Naive thymus-derived CD4-positive, alpha-beta T cell (primary cell): ENCODE measurements at places on chromosomes 5 and 9.

- DNase-seq: peak; percentile 30
Observed at GRCh38 chr9:109181284-109181683, 14.2 kb upstream of the FRRS1L start.

DNA sequence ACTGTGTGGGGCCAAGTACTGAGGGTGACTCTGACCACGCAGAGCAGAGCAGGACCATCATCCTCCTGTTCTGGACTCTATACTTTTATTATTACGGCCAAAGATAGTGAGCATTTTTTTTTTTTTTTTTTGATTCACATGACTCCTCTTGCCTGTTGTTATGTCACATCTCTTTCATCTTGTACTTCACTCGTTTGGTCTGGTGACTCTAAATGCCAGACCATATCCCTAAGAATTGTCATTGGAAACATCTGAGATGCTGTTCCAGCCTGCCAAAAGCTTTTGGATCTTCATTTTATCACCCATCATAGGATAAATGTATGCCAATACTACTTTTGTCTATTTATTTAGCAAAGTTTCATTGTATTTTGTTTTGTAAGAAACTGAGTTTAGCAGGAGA is 168.2 kb upstream of the RAI14 start:
- no peak for DNase-seq

DNA sequence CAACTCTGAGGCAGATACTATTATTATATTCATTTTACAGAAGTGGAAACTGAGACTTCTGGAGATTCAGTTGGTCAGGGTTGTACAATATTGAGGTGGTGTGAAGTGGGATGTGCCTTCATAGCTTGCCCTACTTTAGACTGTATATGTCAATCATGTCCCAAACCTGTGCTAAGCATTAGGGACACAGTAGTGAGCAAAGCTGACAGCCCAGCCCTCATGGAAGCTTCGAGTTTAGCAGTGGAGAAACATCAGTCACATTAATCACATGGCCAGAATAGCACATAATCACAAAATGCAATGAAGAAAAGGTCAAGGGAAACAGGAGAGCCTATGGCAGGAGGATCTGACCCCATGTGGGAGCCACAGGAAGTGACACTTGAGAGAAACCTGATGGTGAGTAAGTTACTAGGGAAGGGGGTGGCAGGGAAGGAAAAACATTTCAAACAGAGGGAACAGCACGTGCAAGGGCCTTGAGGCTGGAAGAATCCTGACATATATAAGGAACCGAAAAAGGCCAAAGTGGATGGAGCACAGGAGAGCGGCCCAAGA is 20.5 kb upstream of the RALGPS1 start:
- DNase-seq: no peak

DNA sequence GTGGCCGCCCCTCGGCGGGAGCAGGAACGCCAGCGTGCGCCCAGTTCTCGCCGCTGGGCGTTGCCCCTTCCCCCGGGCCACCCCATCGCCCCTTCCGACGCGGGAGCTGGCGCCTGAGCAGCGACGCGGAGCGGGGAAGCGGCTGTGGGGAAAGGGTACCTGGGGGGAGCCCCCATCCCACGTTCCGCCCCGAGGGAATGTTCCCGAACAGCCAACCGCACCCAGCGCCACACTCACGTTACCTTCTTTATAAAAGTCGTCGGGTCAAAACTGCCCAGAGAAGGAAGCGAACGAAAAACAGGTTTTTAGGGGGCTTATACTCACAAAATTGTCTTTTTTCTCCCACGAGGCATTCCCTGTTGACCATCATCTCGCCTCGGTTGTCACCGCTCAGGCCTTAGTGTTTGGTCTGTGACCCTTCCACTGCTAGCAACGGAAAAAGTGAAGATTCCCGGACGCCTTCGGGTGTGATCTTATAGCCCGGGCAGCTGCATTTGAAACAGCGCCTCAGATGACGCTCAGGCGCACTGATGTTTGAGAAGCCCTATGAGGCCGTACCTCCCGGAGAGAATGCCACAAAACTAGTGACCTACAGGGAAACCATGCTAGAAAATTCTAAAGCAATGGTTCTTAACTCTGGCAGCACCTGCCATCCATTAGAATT is 475 bp upstream of the GOLM1 start:
- DNase-seq: no peak

DNA sequence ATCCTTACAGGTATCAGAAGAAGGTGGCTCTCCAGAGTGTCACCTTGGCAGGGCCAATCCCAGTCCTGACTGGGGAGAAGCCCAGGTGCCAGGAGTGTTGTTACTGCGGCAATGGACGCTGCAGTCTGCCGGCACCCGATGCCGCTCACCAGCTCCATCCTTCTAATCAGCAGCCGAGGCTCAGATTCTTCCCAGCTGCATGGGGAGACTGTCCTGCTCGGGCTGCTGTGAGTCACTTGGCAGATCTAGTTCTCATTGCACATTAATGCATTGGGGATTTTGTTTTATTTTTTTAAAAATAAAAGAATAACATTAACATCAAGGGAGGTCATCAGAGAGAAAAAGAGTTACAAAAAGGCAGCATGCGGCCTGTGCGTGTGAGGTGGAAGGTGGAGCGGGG is 115.8 kb downstream of the MTX3 start:
- DNase-seq: no peak

GRCh38 chr5:135694012-135694411 is 115.2 kb upstream of the CXCL14 start:
- no peak for DNase-seq

DNA sequence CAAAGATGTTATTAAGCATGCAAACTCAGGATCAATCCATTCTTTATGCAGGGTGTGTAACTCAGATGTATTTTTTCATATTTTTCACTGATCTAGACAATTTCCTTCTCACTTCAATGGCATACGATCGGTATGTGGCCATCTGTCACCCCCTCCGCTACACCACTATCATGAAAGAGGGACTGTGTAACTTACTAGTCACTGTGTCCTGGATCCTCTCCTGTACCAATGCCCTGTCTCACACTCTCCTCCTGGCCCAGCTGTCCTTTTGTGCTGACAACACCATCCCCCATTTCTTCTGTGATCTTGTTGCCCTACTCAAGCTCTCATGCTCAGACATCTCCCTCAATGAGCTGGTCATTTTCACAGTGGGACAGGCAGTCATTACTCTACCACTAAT is 435 bp downstream of the OR1J4 start:
- no peak for DNase-seq

DNA sequence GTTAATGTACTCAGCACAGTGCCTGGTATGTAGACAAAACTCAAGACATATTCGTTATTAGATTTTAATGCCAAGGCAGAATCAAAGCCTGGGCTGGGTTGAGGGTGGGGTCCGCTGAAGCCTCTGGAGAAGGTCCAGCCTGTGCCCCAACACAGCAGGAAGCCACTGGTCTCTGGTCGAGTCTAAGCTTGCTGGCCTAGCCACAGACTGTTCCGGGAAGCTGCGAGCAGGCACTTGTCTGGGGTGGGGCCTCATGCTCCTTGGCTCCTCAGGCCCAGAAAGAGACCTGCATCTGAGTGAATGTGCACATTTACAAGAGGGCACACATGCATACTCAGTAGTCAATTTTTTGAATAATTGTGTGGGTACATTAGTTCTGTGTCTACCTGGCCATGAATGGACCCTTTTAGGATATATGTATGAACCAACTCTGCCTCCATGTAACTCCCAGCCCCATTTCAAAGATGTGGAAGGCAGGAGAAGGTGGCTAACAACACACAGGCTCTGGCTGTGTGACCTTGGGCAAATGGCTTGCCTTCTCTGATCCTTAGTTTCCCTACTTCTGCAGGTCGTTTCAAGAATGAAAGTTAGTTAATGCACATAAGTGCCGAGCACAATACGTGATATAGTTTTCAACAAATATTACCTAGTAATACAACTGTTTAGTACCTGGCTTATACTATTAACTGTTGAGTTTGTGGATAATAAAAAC is 18.3 kb downstream of the FAT2 start:
- no peak for DNase-seq

DNA sequence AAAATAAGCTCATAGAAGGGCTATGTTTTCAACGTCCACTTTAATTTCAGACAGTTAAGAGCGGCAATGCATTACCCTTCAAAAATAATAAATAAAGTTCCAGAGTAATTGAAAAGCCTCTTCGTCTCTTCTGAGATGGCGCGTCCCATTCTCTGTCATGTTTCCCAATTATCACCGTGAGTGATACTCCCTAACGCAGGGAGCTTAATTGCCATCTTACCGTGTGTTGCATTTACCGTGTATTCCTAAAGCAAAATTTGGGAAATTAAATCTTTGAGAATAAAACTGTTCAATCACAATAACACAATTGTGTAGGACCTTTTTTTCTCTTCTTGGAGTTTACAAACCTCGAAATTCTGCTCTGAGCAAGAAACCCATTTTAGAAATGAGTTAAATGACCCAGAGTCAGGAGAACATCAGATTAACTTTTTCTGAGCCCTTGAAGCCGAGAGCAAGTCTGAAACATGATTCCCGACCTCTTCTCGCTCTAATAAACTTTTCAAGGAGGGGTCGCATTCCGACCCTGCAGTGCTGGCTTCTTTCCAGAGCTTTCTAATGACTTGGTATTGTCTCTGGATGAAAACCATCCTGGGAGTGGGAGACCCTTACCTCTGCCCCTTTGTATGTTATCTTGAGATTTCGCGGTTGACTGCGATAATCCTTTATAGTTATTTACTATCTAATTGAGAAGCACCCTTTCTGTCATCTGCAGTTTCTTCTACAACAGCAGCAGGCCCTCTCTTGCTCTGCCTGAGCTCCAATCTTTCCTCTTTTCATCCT is 251.5 kb downstream of the FSTL4 start:
- DNase-seq: no peak

GRCh38 chr9:12878351-12878978 is 103.6 kb downstream of the LURAP1L start:
- no peak for DNase-seq

DNA sequence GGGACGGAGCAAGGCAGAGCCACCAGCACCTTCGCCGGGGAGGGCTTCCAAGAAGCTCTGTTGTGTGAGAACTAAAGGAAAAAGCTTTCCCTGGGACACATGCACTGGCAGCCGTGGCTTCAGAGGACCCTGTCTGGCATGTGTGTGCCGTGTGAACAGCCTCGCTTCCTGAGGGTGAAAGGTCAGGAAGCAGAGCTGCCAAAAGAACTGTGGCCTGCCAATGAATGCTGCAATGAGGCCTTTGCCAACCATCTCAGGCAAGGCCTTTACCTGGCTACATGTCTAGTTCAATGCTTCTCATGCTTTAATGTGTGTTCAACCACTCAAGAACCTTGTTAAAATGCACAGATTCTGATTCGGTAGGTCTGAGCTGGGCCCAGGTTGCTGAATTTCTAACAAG is 53.5 kb downstream of the NIPSNAP3B start:
- DNase-seq: no peak

- peak; percentile 42 for DNase-seq
Observed at GRCh38 chr5:90866333-90866732, 307.7 kb downstream of the ADGRV1 start.

DNA sequence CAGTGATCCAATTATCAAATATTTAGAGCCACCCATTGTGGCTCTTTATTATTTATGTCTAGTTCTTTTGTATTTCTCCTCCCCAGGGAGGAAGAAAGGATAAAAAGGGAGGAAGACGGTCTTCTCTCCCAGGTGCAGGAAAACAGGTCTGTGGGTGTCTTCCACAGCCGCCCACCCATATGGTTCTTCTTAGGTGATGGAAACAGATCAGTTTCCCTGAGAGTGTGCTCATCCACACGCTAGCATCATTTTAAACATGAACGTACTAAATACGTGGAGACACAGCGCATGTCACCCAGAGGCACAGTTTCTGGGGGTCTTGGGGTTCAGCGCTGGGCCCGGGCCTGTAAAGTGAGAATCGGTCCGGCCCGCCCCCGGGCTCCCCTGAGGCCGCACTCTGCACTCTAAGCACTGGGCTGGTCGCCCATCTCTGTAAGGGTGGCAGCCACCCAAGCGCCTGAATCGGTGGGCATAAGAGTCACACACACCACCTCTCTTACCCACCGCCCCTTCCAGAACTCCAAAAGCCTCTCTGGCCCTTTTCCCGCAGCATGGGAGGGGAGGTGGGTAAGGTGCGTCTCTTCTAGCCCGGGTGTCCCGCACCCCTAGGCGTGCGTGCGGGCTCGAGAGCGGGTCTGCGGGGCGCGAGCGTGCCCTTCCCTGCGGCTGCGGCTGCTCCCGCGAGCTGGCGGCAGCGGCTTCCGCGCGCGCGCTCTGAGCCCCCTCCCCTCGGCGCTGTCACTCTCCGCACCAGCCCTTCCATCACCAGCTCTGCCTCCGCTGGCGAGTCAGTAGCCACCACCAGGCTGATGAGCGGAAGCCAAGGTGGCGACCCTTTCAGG is 1.3 kb downstream of the PTCH1 start:
- peak; percentile 40 for DNase-seq

- no peak for DNase-seq
Observed at GRCh38 chr5:116379306-116379705, 195.3 kb downstream of the SEMA6A start.

DNA sequence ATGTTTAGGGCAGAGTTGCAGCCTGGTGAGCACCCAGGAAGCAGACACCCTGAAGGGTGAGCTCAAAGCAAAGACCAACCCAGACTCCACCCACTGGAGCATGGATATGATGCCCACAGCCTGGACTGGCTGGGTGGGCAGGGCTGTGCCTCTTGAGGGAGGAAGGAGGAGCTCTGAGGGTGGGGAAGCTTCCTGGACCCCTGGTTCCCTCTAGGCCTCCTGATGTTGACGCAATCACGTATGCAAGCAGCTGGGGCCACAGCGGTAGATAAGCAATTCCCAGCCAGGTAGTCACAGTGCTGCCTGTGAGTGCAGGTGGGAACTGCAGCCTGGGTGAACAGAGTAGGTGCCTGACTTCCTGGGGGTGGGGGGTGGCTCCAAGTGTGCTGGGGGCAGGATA is 271.5 kb downstream of the CDK5RAP2 start:
- DNase-seq: no peak

GRCh38 chr5:43498581-43498980 is 14.9 kb upstream of the TMEM267 start:
- no peak for DNase-seq

- DNase-seq: no peak
Observed at GRCh38 chr5:173696216-173696615, 79.8 kb upstream of the BOD1 start.

- no peak for DNase-seq
Observed at GRCh38 chr5:112210430-112211005, 208.6 kb downstream of the EPB41L4A start.

GRCh38 chr9:124146031-124146561 is 111.7 kb upstream of the NEK6 start:
- no peak for DNase-seq

DNA sequence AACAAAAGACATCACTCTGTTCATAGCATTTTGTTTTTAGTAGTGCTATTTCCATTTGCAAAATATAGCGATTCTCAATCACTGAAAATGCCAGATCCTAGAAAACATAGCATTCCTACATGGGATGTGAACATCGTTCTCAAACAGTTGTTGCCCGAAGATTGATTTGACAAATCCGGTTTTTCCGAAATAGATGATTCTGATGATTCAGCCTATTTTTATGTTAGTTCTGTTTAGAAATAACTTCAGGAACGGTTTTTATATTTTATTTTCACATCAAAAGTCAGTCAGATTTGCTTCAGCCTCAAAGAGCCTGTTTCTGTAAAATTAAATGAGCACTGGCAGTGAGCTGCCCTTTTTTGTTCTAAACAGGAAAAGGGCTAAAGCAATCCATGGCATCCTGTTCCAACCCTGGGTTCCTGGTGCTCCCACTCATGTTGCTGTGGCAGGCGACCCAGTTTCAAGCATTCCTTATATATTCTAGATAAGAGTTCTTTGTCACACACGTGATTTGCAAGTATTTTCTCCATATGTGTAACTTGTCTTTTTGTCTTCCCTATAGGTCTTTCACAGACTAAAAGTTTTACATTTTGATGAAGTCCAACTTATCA is 14.2 kb upstream of the PSIP1 start:
- no peak for DNase-seq
